ENCODE measurements at places on chromosomes 4 and X.

GRCh38 chrX:37883196-37883595 lies 35.8 kb upstream of the DYNLT3 start:
- DNase-seq = no peak

DNA sequence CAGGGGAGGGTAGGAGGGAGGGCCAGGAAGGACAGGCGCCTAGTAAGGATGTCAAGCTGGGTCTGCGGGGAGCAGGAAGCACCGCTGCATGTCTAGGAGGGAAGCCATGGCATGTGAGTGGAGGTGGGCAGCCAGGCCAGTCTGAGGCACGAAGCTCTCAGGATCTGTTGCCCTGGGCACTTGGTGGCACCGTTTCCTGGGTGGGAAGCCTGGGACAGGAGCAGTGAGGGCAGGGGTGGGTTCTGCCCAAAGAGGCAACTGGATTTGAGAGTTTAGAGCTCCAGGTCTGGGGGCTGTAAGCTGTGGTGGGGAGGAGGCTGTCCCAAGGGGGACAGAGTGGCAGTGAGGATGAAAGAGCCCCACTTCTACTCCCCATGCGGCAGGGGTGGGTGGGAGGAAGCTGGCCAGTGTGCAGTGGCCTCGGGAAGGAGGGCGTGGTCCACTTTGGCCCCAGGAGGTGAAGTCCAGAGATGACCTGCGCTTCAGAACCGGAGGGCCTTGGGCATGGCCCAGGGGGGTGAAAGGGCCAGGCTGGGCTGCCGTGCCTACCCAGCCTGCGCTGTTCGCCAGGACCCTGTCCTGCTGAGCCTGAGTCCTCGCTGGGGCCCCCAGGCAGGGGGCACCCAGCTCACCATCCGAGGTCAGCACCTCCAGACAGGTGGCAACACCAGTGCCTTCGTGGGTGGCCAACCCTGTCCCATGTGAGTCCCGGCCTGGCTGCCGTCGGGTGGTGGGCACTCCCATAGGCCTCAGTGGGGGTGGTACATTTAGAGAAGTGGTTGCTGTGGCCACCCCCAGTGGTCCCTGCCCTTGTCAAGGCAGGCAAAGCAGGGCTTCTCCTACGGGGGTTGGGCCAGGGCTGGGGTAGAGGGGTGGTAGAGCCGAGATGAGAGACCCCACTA lies 8.3 kb upstream of the SRPK3 start:
- DNase-seq = no peak

DNA sequence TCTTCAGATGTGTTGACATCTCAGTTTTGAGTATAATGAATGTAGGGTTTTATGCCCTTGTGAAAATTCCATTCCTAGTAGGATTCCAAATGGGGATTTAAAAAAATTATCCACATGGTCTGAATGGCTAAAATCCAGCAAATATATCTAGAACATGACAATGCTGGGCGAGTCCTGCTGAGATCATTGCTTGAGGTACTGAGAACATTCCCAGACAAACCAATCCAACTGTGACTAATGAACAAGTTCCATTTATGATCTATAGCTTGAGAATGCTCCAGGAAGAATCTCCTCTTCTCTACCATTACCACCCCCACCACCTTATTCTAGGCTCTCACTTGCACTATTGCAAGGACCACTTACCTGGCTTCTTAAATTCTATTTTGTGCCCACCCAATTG lies 77.2 kb upstream of the IL1RAPL2 start:
- DNase-seq = no peak

GRCh38 chrX:13955095-13955647 lies 74.5 kb downstream of the GEMIN8 start:
- DNase-seq = no peak

- no peak for DNase-seq
Measured at GRCh38 chr4:139824882-139825522, 159.4 kb downstream of the MGST2 start.

GRCh38 chr4:120007191-120007871 lies 59.3 kb downstream of the MAD2L1 start:
- DNase-seq = no peak

GRCh38 chr4:42357325-42357724 lies 40.0 kb upstream of the SHISA3 start:
- no peak for DNase-seq

DNA sequence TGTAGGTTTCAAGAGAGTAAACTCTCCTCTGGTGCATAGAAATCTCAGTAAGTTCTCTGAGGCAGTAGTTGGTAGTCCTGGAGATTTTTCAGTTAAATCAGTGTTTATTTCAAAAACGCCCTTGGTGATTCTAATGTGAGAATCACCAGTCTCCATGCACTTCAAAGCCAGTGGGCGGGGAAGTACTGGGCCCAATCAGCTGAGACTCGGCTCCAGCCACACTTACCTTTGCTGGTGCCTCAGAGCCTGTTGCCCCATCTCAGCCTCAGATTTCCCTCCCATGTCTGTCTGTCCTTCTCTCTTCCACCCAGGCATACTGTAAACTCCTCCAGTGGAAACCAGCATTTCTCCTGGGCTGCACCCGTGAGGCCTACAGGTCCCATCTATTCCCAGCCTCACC lies 7.4 kb upstream of the MGST2 start:
- DNase-seq = no peak

- no peak for DNase-seq
Measured at GRCh38 chrX:148813422-148813821, 313.0 kb downstream of the AFF2 start.

- DNase-seq = no peak
Measured at GRCh38 chr4:109629775-109630174, 69.7 kb downstream of the MCUB start.

- DNase-seq = no peak
Measured at GRCh38 chr4:153295131-153295755, 49.2 kb upstream of the MND1 start.

- no peak for DNase-seq
Measured at GRCh38 chr4:18057821-18058533, 36.4 kb upstream of the LCORL start.

- DNase-seq = no peak
Measured at GRCh38 chr4:8891646-8892555, 20.3 kb upstream of the HMX1 start.

GRCh38 chrX:72054779-72055489 lies 76.8 kb downstream of the RTL5 start:
- DNase-seq = no peak

DNA sequence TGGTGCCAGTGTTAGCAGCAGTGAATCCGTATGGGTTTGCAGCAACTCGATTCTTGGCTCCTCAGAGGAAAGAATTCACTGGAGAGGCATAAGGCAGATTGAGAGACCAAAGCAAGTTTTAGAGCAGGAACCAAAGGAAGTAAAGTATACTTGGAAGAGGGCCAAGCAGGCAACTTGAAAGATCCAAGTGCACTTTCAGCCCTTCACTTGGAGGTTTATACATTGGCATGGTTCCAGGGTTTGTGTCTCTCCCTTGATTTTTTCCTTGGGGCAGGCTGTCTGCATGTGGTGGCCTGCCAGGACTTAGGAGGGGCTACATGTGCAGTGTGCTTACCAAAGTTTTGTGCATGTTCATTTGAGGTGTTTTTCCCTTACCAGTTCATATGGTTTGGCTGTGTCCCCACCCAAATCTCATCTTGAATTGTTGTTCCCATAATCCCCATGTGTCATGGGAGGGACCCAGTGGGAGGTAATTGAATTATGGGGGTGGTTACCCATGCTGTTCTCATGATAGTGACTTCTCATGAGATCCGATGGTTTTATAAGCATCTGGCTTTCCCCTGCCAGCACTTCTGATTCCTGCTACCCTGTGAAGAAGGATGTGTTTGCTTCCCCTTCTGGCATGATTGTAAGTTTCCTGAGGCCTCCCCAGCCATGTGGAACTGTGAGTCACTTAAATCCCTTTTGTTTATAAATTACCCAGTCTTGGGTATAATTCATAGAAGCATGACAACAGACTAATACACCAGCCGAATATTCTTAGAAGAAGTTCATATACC lies 86.2 kb upstream of the TSPAN5 start:
- DNase-seq = no peak

- no peak for DNase-seq
Measured at GRCh38 chrX:97806238-97806637, 922.5 kb downstream of the RPA4 start.

DNA sequence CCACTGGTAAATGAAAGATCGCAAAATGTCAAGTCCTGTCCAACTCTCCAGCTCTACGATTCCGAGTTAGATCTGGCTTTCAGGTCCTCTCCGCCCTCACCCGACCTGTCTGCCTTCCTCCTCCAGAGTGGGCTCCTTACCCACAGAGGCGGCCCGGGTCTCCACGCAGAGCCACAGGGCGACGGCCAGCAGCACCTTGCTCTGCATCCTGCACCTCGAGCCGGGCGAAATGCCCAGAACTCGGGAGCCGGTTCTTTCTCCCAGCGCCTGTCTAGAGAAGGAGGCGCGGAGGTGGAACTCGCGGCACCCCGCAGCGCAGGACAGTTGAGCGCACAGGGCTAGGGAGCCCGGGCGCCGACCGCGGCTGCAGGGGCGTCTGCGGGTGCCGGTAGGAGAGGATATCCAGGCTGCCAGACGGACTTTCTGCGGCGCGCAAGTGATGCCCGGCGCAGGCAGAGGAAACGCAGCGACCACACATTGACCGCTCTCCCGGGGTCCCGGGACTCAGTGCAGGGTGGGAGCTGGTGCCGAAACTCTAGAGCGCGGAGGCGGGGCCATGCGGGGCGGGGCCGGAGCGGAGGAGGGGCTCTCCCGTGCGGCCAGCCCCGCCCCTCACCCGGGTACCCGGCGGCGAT lies at the start of gene KDR:
KDR (minus strand) TSS at position 509 of the 635 bp plus-strand sequence; CDS start at position 207, 302 bp downstream.
- no peak for DNase-seq

GRCh38 chr4:156559346-156559745 lies 412.3 kb downstream of the PDGFC start:
- no peak for DNase-seq

- no peak for DNase-seq
Measured at GRCh38 chr4:40316782-40317635, 18.1 kb upstream of the CHRNA9 start.

- DNase-seq = no peak
Measured at GRCh38 chrX:623599-624315, 6.8 kb upstream of the SHOX start.

GRCh38 chr4:101983835-101984234 lies 193.3 kb downstream of the BANK1 start:
- DNase-seq = no peak

GRCh38 chrX:12679522-12679921 lies 111.7 kb upstream of the PRPS2 start:
- no peak for DNase-seq

- no peak for DNase-seq
Measured at GRCh38 chr4:61308033-61308432, 107.9 kb downstream of the ADGRL3 start.

DNA sequence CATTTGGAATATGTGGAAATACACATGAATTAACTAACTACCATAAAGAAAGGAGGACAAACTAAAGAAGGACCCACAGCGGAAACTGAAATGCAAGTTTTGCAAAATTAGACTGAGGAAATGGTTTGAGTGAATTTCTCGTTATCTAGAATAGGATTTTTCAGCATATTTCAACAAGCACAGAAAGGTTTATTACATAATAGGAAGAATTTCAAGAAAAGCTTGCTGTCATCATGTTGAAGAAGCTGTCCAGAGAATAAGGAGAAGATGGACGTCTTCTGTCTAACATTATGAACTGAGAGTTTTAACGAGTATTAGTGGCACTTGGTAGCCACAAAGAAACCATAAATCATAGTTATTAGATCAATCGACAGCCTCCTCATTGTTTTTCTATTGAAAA lies 45.0 kb downstream of the TEC start:
- DNase-seq = no peak

DNA sequence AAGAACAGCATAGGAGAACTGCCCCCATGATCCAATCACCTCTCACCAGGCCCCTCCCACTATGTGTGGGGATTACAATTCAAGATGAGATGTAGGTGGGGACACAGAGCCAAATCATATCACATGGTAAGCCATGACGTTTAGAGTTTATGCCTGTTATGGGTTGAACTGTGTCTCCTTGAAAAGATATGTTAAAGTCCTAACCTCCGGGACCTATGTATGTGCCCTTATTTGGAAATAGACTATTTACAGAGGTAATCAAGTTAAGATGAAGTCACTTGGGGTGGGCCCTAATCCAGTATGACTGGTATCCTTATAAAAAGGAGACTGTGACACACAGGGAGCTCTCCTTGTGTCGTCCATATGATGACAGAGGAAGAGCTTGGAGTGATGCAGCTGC lies 25.2 kb upstream of the SLC2A9 start:
- DNase-seq = no peak

DNA sequence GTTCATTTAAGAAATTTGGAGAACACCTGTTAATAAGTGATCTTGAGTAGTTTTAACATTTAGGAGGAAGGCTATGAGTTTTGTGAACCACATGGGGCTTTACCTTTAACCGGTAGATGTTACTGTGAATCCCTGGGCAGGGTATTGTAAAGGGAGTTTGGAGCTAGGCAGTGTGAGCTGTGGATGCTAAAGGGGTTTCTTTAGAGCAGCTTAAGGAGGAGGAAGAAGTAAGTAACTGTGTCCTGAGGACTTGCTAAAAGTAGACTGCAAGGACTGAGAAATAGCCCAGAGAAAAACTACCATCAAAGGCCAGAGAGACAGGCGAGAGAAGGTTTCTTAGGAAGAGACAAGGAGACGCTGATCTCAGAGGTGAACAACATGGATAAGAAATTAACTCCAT lies 5.6 kb downstream of the RHOH start:
- DNase-seq = no peak

GRCh38 chr4:159195361-159195769 lies 92.5 kb downstream of the RAPGEF2 start:
- DNase-seq = no peak

DNA sequence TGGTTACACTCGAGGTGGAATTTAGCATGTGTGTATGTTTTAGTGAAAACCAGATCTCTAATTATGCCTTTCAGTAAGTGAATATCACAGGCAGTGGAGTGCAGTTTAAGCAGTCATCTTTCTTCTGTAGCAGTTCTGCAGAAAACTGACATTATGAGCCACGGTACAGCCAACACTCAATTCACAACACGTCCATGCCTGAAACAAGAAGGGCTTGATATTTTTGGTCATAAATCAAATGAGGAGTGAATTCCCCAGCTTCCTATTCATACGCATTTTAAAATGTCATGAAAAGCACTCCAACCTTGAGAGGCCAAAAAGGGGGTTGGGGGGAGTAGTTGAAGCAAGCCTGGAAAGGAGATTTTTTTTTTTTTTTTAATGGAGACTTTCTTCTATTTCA lies 316.7 kb downstream of the ARHGAP10 start:
- no peak for DNase-seq

DNA sequence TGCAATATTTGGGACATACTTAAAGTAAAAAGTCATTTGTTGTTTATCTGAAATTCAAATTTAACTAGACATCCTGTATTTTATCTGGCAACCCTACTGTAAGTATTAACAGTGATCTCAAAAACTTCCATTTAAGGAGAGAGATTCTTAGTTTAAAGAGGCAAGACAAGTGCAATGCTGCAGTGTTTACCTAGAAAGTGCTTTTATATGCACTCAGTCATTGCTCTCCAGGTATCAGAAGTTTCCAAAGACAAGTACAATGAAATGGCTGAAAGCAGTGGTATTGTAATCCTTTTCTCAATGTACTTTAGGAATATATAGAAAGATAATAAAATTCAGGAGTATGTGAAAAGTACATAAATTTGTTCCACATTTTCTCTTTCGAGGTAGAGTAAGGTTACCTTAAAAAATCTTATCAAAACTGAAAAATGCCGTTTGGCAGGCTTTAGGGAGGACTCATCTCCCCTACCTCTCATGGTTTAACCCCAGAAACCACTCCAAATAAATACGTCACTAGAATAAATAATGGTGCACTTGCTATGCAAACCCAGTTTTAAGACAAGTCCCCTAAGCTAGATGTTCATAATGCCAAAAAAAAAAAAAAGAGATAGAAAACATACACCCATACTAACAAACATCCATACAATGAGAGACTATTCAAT lies 45.7 kb downstream of the ELF2 start:
- DNase-seq = no peak

- DNase-seq = no peak
Measured at GRCh38 chrX:41594634-41595033, 94.1 kb upstream of the GPR34 start.
